ENCODE measurements at places on chromosomes 1 and 21. TPM values are rescaled to one million over a fixed set of nuclear protein-coding genes. Genes with fewer than 3 reads are reported as not detected.

DNA sequence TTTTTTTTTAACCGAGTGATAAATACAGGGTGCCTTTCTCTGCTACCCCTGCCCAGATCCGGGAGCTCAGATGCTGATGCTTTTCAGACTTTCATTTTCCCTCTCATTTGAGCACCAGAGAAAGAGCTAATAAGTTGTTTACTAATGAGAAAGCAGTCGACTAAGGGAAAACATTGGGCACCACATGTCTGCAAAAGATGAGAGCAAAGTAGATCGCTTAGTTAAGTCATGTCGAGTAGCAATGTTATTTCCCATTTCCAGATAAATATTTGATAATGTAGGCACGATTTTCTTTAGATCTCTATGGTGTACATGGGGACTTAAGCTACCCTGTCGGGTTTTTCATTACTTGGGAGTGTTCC lies 1.2 kb downstream of the PKN2 start:
- H3K4me1 ChIP-seq, result peaks cover 51% of the 10 kb centered on the region
- peak overlapping the region; percentile 99 for H3K27ac ChIP-seq
- no peaks in the 10 kb centered on the region for H3K27me3 ChIP-seq
- peaks cover 4% of the 10 kb centered on the region for H3K36me3 ChIP-seq

GLIS1 gene
- total RNA-seq, result not detected

FOXO6 gene
- 0.19 TPM for total RNA-seq

DNA sequence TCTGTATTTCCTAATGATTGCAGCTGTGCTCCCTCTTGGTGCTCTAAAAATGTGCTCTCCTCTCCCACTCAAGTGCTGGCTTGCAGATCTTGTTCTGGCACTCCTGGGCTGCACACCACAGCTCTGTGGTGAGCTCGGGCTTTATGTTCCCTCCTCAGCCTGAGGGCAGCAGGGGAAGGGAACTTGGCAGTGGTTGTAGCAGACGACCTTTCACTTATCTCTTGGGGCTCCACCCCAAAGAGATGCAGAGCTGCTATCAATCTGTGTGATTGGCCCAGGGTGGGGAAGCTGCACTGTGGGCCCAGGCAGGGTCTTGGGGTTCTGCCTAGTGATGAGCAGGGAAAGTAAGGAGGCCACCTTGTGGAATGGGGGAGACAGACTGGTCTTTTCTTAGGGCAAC lies 143.5 kb upstream of the GORAB start:
- H3K4me3 ChIP-seq, result no peak overlapping the region
- H3K36me3 ChIP-seq, result no peaks in the 10 kb centered on the region
- H3K27me3 ChIP-seq, result no peaks in the 10 kb centered on the region
- no peak for DNase-seq
- H3K27ac ChIP-seq, result no peak overlapping the region

MARK1 gene
- not detected for total RNA-seq

- peaks cover 87% of the 10 kb centered on the region for H3K4me1 ChIP-seq
- peak overlapping the region; percentile 46 for H3K4me3 ChIP-seq
- peak; percentile 11 for DNase-seq
- peak overlapping the region; percentile 89 for H3K27ac ChIP-seq
- H3K36me3 ChIP-seq, result peaks cover 12% of the 10 kb centered on the region
These were observed 11.2 kb downstream of the PUM1 start for GRCh38 chr1:31054349-31054748.

GRCh38 chr1:18727956-18728355 lies 97.3 kb downstream of the PAX7 start:
- H3K36me3 ChIP-seq, result no peaks in the 10 kb centered on the region
- no peak overlapping the region for H3K27ac ChIP-seq
- H3K27me3 ChIP-seq, result peaks cover 57% of the 10 kb centered on the region
- DNase-seq, result no peak
- no peak overlapping the region for H3K4me3 ChIP-seq

CLCA4 gene
- total RNA-seq, result not detected

RCSD1 gene
- total RNA-seq, result 62.0 TPM

GRCh38 chr1:238982736-238983135 lies 403.6 kb upstream of the CHRM3 start:
- no peaks in the 10 kb centered on the region for H3K4me1 ChIP-seq
- no peak overlapping the region for H3K4me3 ChIP-seq
- H3K27me3 ChIP-seq, result no peaks in the 10 kb centered on the region

SPATA45 gene
- total RNA-seq, result not detected

DNA sequence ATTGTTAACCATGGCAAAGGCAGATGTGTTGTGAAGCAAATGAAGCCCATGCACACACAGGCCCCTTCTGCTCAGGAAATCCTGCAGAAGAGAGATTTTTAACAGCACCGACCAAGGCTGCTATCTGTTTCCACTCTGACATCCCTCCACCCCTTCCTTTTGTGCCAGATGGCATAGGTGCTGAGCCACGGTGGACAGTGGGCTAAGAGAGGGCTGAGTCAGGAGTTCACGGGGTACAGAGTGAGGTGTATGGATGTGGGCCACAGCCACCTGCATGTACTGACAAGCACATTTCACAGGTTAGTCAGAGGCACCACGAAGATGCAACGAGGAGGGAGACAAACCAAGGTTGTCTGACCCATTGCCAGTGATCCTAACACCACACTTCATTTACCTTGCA lies 9.5 kb downstream of the RSPH1 start:
- peaks cover 11% of the 10 kb centered on the region for H3K27me3 ChIP-seq
- H3K4me3 ChIP-seq, result no peak overlapping the region
- no peak overlapping the region for H3K27ac ChIP-seq
- no peaks in the 10 kb centered on the region for H3K4me1 ChIP-seq
- H3K36me3 ChIP-seq, result peaks cover 3% of the 10 kb centered on the region

GRCh38 chr1:203274603-203275381 lies 30.5 kb upstream of the BTG2 start:
- peaks cover 86% of the 10 kb centered on the region for H3K4me1 ChIP-seq
- H3K27ac ChIP-seq, result no peak overlapping the region
- no peaks in the 10 kb centered on the region for H3K36me3 ChIP-seq
- DNase-seq, result no peak
- no peaks in the 10 kb centered on the region for H3K27me3 ChIP-seq
- H3K4me3 ChIP-seq, result peak overlapping the region; percentile 81

GRCh38 chr1:204174958-204175357 lies 8.8 kb upstream of the REN start:
- H3K36me3 ChIP-seq, result peaks cover 7% of the 10 kb centered on the region
- no peak overlapping the region for H3K4me3 ChIP-seq
- H3K4me1 ChIP-seq, result no peaks in the 10 kb centered on the region
- H3K27me3 ChIP-seq, result peaks cover 6% of the 10 kb centered on the region
- DNase-seq, result no peak

VHLL gene
- 0.91 TPM for total RNA-seq

DNA sequence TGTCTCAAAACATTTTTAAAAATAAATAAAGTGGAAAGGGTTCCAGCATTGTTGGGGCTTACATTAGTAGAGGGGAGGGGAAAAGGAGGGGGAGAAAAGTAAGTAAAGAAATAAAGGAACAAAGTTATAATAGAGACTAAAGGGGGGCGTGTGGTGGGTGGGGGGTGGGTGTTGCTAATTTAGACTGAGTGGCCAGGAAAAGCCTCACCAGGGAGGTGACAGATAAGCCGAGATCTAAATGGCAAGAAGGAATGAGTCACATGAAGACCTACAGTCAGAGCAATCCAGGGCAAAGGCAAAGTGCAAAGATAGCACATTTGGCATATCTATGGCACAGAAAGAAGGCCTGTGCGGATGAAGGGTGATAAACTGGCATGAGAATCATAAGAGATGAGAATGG lies 7.5 kb downstream of the MPL start:
- H3K27me3 ChIP-seq, result no peaks in the 10 kb centered on the region
- no peak overlapping the region for H3K27ac ChIP-seq
- H3K4me3 ChIP-seq, result no peak overlapping the region

- DNase-seq, result no peak
- no peak overlapping the region for H3K4me3 ChIP-seq
- no peaks in the 10 kb centered on the region for H3K36me3 ChIP-seq
- no peak overlapping the region for H3K27ac ChIP-seq
- no peaks in the 10 kb centered on the region for H3K27me3 ChIP-seq
These were observed 908.9 kb upstream of the ADGRL2 start for GRCh38 chr1:80891871-80892270.

RAD54L gene
- total RNA-seq, result 34.9 TPM

DNA sequence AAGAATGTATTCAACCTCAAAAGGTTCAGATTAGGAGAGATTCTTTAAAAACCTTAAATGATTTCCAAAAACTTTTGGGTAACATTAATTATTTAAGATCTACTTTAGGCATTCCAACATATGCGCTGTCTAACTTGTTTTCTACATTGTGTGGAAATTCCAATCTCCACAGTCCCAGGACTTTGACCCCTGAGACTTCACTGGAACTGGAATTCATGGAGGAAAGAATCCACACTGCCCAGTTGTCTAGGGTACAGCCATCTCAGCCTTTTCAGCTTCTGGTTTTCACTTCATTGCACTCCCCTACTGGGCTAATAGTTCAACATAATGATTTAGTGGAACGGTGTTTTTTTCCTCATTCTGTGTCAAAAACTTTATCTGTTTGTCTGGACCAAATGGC lies 161.5 kb downstream of the IER5 start:
- peaks cover 13% of the 10 kb centered on the region for H3K36me3 ChIP-seq
- H3K27me3 ChIP-seq, result no peaks in the 10 kb centered on the region
- DNase-seq, result no peak
- H3K4me3 ChIP-seq, result no peak overlapping the region
- no peak overlapping the region for H3K27ac ChIP-seq
- H3K4me1 ChIP-seq, result no peaks in the 10 kb centered on the region

DNA sequence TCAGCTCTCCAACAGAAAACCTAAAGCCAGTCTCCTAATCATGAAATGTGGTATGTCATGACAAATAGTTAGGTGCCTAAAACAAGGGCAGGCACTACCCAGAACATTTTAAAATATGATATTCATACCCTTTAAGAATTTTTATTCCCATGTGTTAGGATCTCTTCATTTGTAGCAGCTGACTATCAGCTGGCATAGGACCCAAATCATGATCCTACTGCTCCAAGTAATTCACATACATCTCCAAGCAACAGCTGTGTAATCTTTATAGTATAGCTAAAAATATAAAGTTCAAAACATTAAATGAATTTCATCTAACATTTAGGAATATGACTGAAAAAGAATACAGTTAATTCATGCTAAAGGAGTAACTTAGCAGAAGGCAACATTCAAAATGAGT lies 57.5 kb downstream of the ENAH start:
- H3K27ac ChIP-seq, result no peak overlapping the region
- H3K4me3 ChIP-seq, result no peak overlapping the region
- DNase-seq, result no peak
- no peaks in the 10 kb centered on the region for H3K27me3 ChIP-seq

- H3K27me3 ChIP-seq, result peaks cover 22% of the 10 kb centered on the region
- H3K36me3 ChIP-seq, result no peaks in the 10 kb centered on the region
- H3K4me1 ChIP-seq, result no peaks in the 10 kb centered on the region
- no peak for DNase-seq
- H3K4me3 ChIP-seq, result no peak overlapping the region
These were observed 8.2 kb upstream of the SH2D1B start for GRCh38 chr1:162420120-162420519.

DNA sequence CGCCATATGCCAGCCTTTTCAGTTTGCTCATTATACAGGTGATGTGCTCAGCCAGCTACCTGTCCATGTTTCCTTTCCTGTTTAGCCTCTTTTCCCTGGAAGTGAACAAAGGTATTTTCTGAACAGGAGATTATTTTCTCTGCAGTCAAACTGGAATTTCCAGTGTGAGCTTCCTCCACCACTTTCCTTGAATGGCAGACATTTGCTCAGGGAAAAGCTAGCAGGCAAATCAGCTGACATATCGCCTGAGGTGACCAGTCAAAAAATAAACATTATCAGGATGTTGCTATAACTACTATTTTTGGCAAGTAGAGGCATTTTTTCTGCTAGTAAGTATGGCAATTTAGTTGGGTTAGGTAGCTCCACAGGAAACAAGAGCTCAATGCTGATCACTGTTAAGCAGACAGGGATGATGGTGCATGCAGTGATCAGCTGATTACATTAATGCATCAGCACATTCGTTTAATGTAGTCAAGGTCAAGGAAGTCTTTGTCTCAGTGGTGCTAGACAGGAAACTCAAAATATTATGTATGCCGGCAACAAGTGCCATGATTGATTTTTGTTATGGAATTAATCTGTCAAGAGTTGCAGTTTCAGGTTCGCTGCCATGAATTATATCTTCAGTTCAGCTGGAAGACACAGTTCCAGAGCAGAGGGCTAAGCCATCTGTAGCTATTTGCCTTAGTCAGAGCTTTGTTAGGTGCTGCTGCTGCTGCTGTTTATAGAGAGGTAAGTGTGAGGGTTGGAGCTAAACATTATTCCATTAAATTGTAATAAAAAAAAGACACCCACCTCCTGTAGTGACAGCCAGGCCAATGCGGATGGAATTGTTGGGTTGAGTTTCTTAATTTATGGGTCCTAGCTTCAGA lies 179.7 kb upstream of the ST6GALNAC5 start:
- DNase-seq, result no peak
- H3K27me3 ChIP-seq, result peaks cover 7% of the 10 kb centered on the region
- no peak overlapping the region for H3K27ac ChIP-seq
- no peak overlapping the region for H3K4me3 ChIP-seq
- no peaks in the 10 kb centered on the region for H3K36me3 ChIP-seq
- H3K4me1 ChIP-seq, result no peaks in the 10 kb centered on the region

DNA sequence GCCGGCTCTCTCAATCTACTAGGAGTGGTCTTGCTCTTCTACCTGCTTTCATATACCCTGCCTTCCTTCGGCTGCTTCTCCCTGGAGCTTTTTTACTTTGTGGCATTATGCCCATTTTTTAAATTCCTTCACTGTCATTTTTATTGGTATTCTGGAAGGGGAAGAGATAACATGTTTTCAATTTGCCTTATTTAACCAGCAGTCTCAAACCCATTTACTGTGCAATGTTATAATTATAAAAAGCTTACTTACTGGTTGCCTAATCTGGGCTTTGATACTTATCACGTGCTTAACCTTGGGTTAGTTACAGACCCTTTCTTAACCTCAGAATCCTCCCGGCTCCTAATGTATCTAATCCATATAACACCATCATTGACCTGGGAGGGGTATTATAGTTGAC lies 128.1 kb downstream of the SIPA1L2 start:
- H3K27ac ChIP-seq, result no peak overlapping the region
- DNase-seq, result no peak
- H3K27me3 ChIP-seq, result no peaks in the 10 kb centered on the region
- H3K4me3 ChIP-seq, result no peak overlapping the region

GRCh38 chr21:35850029-35850428 lies 210.3 kb downstream of the SETD4 start:
- no peaks in the 10 kb centered on the region for H3K4me1 ChIP-seq
- no peak overlapping the region for H3K27ac ChIP-seq
- H3K36me3 ChIP-seq, result no peaks in the 10 kb centered on the region
- peaks cover 27% of the 10 kb centered on the region for H3K27me3 ChIP-seq

- H3K27me3 ChIP-seq, result peaks cover 20% of the 10 kb centered on the region
- no peaks in the 10 kb centered on the region for H3K36me3 ChIP-seq
- no peak overlapping the region for H3K4me3 ChIP-seq
- no peak overlapping the region for H3K27ac ChIP-seq
- no peaks in the 10 kb centered on the region for H3K4me1 ChIP-seq
- DNase-seq, result no peak
These were observed 181.0 kb downstream of the PTPRU start for GRCh38 chr1:29417147-29417858.

HTR6 gene
- 0.32 TPM for total RNA-seq

GRCh38 chr1:109959974-109960744 lies 24.4 kb upstream of the AHCYL1 start:
- no peak overlapping the region for H3K4me3 ChIP-seq
- DNase-seq, result no peak
- H3K27me3 ChIP-seq, result peaks cover 7% of the 10 kb centered on the region
- no peaks in the 10 kb centered on the region for H3K36me3 ChIP-seq
- H3K4me1 ChIP-seq, result no peaks in the 10 kb centered on the region
